ENCODE measurements at places on chromosomes 16 and 17.

GRCh38 chr16:87558682-87559081 lies 43.6 kb upstream of the JPH3 start:
- no peak for DNase-seq

- DNase-seq, result peak; percentile 58
These were observed 2.8 kb downstream of the RAPGEFL1 start for GRCh38 chr17:40179923-40180659.

DNA sequence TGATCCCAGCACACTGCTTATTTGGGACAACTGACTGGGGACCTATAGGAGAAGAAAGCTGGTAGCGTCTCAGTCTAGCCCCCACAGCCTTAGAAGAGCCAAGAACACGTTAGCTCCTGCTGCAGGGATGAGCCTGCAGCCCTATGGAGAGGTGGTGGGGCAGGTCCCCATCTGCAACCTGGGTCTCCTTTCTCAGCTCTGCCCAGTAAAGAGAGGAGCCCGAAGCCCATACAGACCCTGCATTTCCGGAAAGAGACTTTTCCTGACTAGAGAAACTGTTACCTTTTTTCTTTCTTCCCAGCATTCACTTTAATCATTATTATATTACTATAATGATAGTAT lies 788 bp downstream of the METTL22 start:
- DNase-seq, result no peak

DNA sequence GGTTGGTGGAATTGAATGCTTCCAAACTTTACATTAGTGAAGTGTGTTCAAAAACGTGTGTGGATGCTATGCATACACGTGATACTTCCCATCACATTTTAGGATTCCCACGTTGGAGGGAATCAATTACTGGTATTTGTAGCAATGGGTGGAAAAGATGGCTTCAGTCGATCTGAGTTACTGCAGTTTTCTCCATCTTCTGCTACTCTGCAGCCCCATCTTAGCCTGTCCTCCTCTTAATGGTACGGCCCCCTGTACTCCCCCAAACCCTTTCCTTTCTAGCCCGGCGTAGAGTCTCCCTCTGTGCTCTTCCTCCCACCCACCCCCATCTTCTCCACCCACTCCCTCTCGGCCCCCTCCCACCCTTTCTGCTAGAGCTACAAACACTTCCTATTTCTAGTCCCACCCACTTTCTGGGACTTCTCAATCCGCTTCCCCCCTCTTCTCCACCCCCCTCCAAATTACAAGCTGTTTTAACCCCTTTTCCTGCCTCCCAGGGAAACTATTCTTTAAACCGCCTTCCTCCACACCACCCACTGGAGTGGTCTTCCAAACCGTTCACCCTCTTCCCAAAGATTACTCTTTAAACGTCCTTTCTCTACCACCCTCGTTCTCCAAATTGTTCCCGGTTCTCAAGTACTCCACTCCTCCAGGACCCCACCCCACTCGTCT lies 1.1 kb downstream of the CHTF8 start:
- peak; percentile 46 for DNase-seq

- no peak for DNase-seq
These were observed 49.3 kb upstream of the CA10 start for GRCh38 chr17:52207796-52208195.

- DNase-seq, result no peak
These were observed 2.6 kb upstream of the AATF start for GRCh38 chr17:36945959-36946725.

GRCh38 chr17:9467518-9467917 lies 108.1 kb downstream of the STX8 start:
- no peak for DNase-seq

- no peak for DNase-seq
These were observed 15.9 kb upstream of the RPRML start for GRCh38 chr17:46994993-46995392.

DNA sequence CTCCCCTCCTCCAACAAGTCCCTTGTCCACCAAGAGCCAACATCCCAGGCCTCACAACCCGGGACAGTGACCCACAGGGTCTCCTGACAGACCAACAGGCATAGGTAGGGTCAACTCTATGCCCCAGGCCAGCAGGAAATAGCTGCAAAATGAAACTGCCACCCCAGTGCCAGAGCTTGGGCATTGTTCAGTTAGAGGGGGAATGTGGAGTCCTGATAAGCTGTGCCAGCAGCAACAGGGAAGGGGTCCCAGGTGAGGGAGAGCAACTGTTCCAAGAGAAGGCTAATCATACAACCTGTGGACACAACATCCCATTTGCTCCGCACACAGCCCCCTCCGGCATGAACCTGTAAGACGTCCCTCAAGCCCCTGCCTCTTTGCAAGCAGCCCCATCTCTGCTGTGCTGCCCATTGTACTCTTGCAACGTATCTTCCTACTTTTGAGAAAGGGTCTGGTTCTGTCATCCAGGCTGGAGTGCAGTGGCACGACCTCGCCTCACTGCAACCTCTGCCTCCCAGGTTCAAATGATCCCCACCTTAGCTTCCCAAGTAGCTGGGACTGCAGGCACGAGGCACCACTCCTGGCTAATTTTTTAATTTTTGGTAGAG lies 17.2 kb downstream of the CTRB2 start:
- DNase-seq, result no peak

GRCh38 chr17:48014595-48015111 lies 22.9 kb downstream of the COPZ2 start:
- no peak for DNase-seq

DNA sequence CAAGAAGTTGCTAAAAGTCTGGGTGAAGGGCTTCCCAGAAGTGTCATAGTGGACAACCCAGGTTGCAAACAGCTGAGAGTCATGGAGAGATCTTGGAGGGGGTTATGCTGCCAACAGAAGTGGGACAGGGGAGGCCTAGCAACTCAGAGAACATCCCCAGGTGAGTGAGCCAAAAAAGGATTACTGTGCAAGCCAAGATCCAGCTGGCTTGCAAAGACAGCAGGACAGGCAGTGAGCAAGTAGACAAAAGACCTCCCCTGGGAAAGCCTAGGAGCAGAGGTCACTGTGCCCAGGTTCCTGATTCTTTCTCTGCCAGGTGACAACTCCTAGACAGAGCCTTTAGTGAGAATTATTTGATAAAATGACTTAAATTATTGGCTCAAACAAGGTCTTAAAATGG lies 9.5 kb upstream of the LONP2 start:
- no peak for DNase-seq

- peak; percentile 64 for DNase-seq
These were observed at the start of gene MOSMO for GRCh38 chr16:22007509-22008214. MOSMO (plus strand) TSS chr16:22008111; CDS start chr16:22008302, 191 bp downstream.

DNA sequence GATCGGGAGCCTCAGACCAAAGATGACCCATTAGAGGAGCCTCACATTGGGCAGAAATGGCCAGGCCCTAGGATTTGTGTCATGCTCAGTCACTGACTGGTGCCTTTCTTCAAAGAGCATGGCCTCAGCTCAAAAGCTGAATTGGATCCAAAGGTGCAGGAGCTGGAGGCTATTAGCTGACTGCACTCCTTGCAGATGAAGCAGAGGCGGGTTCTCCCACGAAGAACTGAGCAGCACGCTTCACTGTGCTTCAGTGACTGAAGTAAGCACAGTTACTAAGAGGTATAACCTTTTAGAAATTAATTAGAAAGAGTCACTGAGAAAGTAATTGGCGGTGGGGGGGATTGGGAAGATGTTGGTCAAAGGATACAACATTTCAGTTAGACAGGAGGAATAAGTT lies 18.7 kb upstream of the COX10 start:
- no peak for DNase-seq

- no peak for DNase-seq
These were observed 63.2 kb downstream of the METRNL start for GRCh38 chr17:83142619-83143018.

DNA sequence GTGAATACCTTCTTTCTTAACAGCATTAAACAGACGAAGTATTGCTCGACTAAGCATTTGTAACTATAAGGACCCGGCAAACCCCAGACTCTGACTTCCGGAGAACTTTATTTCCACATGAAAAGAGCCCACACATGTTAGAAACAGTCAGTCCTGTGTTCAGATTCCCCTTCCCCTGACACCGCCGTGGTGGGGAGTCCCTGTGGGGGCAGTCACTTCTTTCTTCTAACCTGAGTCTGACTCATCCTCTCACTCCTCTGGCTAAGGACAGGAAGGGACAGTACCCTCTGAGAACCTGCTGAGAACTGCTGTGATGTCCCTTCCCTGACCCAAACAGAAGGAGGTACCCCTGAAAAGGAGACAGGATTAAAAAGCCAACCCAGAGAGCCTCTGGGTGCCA lies 165.1 kb downstream of the XYLT1 start:
- DNase-seq, result no peak

- DNase-seq, result peak; percentile 16
These were observed 523 bp downstream of the KCTD2 start for GRCh38 chr17:75047398-75048098.

- DNase-seq, result peak; percentile 83
These were observed 530 bp downstream of the NAA60 start for GRCh38 chr16:3444032-3444388.

DNA sequence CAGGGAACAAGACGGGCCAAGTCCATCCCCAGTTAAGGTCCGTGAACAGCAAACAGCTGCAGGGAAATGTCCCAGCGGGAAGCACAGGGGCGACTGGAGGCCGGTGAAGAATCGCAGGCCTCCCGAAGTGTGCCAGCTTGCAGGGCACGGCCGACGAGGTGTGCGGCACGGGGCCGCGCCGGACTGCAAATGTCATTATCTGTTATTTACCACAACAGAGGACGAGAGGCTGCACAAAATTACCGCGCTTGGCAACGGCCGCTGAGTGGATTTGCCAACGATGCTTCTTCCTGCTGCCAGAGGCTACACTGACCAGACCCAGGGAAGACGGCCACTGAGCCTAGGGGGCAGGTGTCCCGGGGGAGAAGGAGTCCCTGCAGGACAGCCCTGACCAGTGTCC lies 53.1 kb downstream of the RPH3AL start:
- DNase-seq, result no peak

DNA sequence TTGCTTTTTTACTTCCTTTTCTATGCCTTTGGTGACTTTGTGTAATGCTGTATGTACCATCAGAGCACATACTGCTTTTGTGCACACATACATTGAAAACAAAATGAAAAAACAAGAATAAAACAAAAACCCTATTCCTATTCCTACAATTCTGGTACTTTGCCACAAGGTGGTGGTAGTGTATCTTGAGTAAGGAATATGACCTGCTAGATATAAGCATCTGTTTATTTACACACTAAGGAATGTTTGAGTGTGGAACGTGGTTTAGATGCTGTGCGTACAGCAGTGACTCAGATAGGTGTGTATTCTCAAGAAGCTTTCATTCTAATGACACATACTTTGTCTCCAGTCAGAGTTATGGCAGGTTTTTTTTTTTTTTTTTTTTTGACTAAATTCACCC lies 606.2 kb downstream of the WWOX start:
- DNase-seq, result no peak

DNA sequence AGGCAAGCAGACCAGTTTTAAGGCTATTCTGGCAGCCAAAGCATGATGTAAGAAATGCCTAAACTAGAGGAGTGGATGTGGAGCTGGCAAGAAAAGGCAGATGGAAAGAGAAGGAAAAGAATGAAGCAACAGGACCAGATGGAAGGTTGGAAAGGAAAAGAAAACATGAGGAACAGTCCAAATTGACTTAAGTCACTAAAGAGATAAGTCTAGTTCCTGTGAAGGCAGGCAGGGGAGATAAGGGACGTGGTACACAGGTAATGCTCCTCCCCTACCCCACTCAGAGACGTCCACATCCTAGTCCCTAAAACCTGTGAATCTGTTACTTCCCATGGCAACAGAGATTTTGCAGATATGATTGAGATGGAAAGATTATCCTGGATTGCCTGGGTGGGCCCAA lies 43.5 kb downstream of the TEX2 start:
- DNase-seq, result no peak

DNA sequence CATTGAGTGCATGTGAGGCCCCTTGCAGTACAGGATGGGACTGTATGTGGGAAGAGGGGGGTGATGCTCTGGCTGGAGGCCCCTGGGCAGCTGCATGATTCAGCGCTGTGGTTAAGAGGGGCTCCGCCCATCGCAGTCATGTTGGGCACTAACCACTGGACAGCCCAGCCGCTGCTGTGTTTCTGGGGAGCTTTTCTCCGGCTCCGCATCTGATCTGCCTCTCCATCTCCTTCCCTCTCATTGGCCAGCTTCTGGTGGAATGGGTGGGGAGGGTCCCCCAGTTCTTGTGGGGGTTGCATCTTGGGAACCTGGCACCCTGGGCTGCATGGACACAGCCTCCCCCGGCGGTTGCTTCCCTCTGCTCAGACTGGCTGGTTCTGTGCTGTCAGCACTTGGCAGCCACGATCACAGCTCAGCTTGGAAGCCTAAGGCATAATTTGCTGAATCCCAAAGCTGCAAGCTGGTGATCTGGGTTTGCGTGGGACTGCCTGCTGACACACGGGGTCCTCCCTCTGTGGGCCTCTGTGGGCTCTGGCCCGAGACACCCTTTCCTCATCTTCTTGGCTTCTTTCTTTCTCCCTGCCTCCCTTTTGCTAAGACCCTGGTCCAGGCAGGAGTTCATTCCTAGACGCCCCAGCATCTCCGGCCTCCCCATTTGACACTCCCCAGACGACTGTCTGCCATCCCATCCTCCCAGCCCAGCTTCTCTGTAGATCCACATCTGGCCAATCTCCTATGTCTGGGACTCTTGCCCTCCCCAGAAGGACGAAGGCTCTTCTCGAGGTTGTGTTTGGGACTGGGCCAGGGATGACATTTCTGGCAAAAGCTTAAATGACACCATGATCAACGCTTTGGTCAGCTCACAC lies 168.3 kb downstream of the SEC14L1 start:
- peak; percentile 80 for DNase-seq

DNA sequence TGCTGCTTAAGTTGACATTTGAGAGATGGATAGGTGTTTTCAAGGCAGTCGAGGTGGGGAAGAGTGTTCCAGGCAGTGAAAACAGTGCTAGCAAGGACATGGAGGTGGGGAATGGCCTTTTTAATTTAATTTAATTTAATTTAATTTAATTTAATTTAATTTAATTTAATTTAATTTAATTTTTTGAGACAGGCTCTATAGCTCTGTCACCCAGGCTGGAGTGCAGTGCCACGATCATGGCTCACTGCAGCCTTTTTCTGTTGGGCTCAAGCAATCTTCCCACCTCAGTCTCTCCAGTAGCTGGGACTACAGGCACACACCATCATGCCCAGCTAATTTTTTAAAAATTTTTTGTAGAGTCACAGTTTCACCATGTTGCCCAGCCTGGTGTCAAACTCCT lies 32.2 kb upstream of the CACNG4 start:
- no peak for DNase-seq

DNA sequence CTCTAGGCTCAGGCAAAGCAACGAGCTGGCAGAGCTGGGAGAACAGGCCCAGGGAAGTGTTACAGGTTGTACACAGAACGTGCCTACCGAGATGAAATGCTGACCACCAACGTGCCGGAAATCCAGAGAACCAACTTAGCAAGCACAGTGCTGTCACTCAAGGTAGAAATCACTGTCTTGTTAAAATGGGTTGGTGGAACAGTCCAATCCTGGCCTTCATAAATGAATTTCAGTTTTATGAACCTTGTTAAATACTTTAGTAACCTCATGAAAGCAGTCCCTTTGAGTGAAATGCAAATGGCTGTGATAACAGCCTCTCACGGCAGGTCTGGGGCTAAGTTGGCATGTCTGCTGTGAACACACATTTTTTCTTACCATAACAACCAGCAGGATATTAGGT lies 29.0 kb downstream of the ETV4 start:
- no peak for DNase-seq

- no peak for DNase-seq
These were observed 237.3 kb upstream of the TNRC6C start for GRCh38 chr17:77720946-77721845.
